ENCODE measurements at places on chromosomes 6 and 20.

DNA sequence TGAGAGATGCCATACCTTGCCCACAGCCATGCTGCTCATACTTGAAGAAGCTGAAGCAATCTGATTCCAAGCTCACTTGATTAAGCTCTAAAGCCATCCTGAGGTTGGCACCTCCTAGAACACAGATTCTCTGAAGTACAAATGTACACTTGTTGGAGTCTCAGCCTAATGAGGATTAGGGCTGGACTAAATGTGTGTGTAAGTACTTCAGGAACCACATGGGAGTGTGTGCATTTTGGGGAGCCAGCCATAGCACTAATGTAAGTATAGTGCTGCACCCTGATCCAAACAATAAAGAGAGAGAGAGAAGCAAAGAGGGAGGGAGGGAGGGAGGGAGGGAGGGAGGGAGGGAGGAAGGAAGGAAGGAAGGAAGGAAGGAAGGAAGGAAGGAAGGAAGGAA, 458.6 kb downstream of the MAFB start:
- no peak for DNase-seq

GRCh38 chr6:69138148-69138547, 503.1 kb downstream of the ADGRB3 start:
- peak; percentile 8 for DNase-seq

- DNase-seq, result no peak
These were observed 85.7 kb downstream of the MRAP2 start for GRCh38 chr6:84119277-84119676.

- no peak for DNase-seq
These were observed 1.5 kb downstream of the FAM50B start for GRCh38 chr6:3850451-3851203.

GRCh38 chr6:22101163-22101562, 195.7 kb downstream of the PRL start:
- DNase-seq, result peak; percentile 24

GRCh38 chr6:136127873-136128272, 122.2 kb downstream of the MTFR2 start:
- peak; percentile 47 for DNase-seq

DNA sequence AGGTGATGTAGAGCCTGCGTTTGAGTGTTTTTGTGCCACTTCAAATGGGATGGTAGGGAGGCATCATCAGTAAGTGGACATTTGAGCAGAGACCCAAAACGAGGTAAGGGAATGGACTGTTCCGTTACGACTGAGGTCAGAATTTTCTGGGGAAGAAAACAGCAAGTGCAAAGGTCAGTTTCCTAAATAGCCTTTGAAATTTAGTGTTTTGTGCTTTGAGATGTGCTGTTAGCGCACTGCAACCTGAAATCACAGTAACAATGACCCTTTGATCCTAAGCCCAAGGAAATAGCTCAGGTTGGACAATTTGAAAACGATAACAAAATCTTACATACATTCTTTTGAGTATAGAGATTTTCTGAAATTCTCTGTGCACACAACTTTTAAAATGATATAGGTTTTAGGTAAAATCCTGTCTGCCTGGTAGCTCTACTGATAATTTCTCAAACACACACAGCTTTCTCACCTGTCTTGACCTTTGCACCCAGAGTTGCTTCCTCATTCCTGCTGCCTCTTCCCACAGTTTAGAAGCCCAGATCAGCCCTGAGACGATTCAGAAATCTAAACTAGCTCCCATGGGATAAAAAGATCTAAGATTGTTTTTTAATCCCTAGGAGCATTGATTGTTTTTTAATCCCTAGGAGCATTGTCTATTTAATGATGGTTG, 22.1 kb downstream of the DCBLD1 start:
- no peak for DNase-seq

DNA sequence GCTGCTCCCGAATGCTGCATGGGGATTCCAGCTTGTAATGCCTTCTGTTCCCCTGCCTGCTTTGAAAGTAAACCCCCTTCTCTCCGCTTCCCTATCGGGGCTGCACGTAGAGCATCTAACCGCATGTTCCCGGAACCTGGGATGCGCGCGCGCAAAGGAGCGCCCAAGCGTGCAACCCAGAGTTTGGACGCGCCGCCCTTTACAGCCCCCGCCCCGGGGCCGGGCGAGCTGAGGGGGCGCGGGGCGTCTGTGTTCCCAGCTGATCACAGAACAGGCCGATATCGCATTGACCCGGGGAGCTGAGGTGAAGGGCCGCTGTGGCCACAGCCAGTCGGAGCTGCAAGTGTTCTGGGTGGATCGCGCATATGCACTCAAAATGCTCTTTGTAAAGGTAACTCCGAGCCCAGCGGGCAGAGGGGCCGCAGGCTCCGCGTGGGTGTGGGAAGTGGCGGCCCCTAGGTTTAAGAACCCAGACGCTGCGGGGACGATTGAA, 1.4 kb downstream of the LAMP5 start:
- DNase-seq, result no peak

DNA sequence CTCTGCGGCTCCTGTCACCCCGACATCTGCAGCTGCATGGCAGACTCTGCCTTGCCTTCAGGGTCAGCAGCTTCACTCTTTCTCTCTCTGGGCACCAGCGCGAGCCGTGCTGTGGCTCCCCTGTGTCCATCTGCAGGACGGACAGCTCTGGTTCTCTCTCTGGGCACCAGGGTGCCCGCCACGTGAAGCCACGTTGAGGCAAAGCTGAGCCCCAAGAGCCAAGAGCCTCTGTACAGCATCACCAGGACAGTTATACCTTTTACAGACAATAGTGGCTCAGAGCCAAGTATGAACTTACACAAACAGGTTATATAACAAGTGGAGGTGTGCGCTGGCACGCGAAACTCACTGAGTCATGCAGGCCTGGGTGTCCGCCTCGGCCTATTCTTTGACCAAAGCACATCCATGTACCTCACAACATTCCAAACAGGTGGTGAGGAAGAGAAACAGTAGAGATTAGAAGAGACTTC, 50.8 kb downstream of the FAM50B start:
- DNase-seq, result no peak

- peak; percentile 45 for DNase-seq
These were observed 301.9 kb downstream of the LAMA2 start for GRCh38 chr6:129184808-129185366.

- DNase-seq, result peak; percentile 34
These were observed 436.7 kb downstream of the MEI4 start for GRCh38 chr6:78089531-78089930.

GRCh38 chr6:130368576-130368975, 2.8 kb downstream of the TMEM200A start:
- DNase-seq, result no peak

DNA sequence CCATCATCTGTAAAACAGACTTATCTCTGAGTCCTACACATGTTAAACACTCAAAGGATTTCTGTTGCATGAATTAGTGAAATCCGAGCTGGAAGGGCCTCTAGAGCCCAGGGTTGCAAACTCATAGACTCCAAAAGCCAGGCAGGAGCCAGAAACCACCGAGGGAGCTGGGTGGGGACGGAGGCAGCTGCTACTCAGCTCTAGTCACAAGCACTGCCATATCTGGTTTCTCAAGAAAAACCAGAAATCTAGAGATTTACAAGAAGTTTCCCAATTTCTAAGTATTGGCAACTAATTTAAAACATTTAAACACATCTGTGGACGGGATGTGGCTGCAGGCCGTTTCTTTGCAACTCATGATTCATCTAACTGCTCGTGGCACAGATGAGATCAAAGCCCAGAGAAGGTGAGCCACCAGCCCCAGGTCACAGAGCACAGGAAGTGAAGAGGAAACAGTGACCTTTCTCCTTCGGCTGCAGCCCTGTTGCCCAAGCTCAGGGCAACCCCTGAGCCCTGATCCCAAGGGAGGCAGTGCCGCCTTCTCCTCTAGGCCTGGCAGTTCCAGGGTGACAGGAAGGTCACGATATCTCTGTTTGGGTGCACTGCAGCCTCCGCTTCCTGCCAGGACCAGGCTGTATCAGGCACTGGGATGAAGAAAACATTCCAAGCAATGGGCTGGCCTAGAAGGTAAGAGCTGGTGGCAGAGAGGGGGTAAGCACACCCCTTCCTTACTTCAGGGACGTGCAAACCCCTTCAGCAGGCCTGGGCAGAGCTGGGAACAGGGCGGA, 26.4 kb upstream of the PTGIS start:
- peak; percentile 49 for DNase-seq

DNA sequence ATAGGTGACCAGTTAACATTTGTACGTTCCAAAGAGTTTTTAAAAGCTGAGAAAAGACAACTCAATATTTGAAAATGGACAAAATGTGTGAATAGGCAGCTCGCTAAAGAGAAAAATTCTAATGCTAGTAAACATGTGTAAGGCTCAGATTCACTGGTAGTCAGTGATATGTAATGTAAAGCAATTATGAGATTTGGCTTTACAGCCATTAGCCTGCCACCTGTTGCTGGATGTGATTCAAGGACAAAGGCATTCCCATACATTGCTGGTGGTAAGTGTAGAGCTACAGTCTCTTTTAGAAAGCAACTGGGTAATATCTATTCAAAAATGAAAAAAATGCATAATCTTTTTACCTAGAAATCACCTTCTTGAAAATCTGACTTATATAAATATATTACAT, 114.3 kb downstream of the COL19A1 start:
- DNase-seq, result no peak

GRCh38 chr6:95216555-95216954, 360.8 kb upstream of the MANEA start:
- no peak for DNase-seq

DNA sequence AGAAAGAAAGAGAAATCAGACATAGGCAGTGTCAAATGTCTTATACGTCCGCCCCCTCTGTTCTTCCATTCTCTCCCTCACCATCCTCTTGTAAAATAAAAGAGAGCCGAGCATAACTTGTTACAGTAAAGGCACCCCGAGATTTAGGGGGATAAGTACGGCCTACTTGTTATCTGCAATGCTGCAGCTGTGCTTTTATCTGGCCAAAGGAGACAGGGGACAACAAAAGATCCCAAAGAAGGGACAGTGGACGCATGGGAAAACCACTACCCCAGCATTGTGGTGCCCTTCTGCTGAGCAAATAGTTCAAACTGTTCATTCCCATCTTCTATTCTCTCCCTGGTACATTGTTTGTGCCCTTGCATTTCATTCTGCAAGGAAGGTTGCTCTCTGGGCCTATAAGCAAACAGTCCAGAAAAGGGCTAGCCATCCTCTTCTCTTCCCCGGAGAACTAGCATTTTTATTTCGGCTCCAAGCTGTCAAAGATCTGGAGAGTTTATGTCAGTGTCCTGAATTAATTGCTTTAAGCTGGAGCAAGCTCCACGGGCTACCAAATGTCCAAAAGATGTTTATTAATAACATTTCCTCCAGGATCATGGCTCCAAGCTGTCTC, 22.3 kb downstream of the FOXA2 start:
- no peak for DNase-seq

DNA sequence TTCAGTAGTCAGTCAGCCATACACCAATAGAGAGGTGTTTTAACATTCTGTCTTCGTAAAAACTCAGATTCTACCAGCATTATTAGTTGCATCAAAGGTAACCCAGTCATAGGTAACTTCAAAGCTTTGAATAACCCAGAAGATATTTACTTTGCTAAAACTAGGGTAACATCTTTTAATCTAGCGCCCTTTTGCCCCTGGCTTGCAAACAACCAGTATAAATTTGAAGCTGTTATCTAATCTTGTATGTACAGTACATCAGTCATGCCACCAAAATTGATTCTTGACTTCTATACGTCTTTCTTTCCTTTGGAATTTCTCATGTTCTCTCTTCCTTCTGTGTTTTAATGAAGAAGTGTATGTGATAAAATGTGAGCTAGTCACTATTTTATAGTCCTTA, 109.3 kb downstream of the LIN28B start:
- no peak for DNase-seq
